ENCODE measurements at places on chromosomes 7 and 10.

DNA sequence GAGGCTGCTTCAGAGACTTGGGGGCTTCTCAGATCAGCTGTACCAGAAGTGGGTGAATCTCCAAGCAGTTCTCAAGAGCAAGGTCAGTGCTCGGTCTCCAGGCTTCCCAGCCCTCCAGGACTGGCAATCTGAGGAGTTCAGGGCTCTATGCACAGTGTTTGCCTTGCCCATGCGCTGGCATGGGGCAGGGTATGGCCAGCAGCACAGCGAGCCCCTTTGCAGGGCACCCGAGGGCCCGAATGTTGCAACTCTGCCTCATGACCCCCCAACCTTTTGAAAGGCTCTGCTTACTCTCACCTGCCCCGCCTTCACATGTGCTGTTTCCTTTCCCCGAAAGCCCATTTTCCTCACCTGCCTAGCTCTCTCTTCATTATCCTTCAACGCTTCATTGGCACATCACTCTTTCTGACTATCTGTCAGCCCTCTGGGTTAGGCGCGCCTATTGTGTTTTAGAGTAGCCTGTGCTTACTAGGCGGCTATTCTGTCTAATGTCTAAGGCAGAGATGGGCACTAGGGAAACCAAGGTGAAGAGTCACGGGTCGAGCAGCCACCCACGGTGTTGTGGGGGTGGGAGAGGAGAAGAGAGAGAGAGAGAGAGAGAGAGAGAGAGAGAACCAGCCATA is 83.6 kb downstream of the WDFY4 start:
- no peak for DNase-seq

GRCh38 chr7:42677751-42678699 is 233.8 kb downstream of the C7orf25 start:
- DNase-seq, result no peak

DNA sequence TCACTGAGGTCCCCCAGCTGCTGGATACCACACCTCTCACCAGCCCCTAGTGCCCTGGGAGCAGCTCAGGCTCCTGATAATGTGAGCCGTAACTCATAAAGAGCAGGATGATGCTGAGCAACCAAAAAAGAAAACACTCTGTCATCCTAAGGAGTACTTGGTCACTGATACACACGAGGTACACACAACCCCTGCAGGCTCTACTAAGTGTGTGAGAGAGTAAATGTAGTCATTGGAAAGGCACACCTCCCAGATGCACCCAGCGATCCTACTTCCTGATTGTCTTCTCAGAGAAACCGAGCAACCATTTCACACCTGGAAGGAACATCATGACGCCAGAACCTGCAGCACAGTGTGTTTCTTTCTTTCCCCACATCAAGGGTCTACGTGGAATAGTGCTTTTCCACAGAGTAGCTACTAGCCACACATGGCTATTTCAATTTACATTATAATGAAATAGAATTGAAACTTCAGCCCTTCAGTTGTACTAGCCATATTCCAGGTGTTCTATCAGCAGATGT is 34.2 kb downstream of the FIGNL1 start:
- DNase-seq, result no peak

DNA sequence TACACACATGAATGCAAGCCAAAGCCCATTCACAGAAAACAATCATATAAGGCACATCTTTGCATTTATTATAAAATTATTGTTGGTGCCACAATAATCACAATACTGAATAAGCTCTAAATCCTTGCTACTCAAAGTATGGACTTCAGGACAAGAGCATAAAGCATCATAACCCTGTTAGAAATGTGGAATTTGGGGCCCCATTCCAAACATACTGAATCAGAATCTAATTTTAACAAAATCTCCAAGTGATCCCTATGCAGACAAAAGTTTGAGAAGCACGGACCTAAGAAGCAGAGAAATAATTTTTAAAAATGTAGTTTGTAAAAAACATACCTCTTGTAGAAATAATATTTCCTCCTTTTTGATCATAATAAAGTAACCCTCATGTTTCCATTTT is 199.2 kb downstream of the IMMP2L start:
- no peak for DNase-seq

DNA sequence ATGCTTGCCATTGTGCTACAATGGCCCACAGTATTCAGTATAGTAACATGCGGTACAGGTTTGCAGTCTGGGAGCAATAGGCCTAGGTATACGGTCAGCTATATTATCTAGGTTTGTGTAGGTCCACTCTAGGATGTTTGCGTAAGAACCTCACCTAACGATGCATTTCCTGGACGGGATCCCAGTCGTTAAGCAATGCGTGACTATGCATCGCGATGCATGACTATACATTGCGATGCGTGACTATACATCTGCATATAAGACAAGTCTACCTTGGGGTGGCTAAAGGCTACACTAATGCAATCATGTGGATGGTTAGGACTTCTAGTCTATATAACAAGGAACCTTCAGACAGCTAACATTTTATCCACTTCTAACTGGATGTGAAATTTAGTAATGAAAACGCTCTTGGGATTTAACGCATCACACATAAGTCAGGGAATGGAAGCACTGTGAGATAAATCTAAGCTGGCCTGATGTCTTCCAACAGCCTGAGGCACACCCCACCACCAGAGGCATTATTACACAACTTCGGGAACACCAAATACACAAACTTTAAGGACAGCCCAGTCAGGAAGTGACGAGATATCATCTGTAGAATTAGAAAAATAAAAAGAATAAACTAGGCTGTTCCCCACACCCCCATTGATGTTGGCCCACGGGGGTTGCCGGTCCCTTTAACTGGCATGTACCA is 9.2 kb downstream of the GNA12 start:
- no peak for DNase-seq

DNA sequence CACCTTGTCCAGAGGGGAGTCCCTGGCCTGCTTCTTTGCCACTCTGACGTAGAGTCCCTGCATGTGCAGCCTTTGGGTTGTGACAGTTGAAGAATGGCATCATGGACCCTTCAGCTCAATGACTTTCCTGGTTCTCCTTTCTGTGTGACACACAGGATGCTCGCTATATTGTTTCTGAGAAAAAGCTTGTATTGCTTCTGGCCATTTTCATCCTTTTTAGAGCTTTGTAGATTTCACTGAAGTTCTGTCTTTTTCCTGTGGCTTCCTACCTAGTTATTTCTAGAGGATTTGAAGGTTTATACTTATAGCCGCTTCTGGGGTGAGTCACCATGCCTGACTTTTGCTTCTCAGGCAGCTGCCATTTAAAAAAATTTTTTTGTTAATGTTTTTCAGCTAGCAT is 27.0 kb downstream of the SND1 start:
- no peak for DNase-seq

DNA sequence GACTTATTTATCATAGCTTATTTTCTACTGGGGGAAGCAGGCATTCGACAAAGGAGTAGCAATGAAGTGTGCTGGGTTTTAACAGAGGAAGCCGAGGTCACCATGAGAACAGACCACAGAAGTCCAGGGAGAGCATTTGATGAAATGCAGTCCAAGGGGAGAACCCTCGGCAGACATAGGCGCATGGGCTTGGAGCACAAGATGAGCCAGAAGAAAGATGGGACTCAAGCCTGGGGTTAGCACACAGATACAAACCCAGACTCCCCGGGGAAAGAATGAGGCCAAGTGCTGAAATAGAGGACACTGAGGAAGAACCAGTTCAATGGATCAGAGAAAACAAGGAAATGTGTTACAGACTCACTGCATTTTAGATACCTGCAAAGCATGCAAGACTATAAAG is 209.5 kb downstream of the FAM107B start:
- DNase-seq, result no peak

GRCh38 chr7:14598978-14599377 is 303.6 kb downstream of the DGKB start:
- no peak for DNase-seq

GRCh38 chr7:138924501-138925225 is 56.5 kb downstream of the KIAA1549 start:
- no peak for DNase-seq

- DNase-seq, result no peak
Measured at GRCh38 chr7:10939237-10939910, 34.3 kb upstream of the PHF14 start.

GRCh38 chr10:97923057-97923456 is 73.4 kb downstream of the GOLGA7B start:
- DNase-seq, result no peak

GRCh38 chr7:45891462-45892402 is 3.4 kb downstream of the IGFBP1 start:
- no peak for DNase-seq
